Activated CD4-positive, alpha-beta memory T cell treated with anti-CD3 and anti-CD28 coated beads, Interleukin-2, amount 10 ng/mL, durations not matched to agents 7 days and 5 days (primary cell): ENCODE measurements at places on chromosomes 1 and 21. TPM values are rescaled to one million over a fixed set of nuclear protein-coding genes. Genes with fewer than 3 reads are reported as not detected.

Gene OR10J1
- total RNA-seq = not detected

Gene CFAP126
- total RNA-seq = not detected

Gene ICOSLG
- 6.1 TPM for total RNA-seq

Gene MEGF6
- total RNA-seq = 20.2 TPM

Gene DENND2C
- 0.83 TPM for total RNA-seq

Gene COL24A1
- total RNA-seq = not detected

Gene KCNT2
- total RNA-seq = not detected

DNA sequence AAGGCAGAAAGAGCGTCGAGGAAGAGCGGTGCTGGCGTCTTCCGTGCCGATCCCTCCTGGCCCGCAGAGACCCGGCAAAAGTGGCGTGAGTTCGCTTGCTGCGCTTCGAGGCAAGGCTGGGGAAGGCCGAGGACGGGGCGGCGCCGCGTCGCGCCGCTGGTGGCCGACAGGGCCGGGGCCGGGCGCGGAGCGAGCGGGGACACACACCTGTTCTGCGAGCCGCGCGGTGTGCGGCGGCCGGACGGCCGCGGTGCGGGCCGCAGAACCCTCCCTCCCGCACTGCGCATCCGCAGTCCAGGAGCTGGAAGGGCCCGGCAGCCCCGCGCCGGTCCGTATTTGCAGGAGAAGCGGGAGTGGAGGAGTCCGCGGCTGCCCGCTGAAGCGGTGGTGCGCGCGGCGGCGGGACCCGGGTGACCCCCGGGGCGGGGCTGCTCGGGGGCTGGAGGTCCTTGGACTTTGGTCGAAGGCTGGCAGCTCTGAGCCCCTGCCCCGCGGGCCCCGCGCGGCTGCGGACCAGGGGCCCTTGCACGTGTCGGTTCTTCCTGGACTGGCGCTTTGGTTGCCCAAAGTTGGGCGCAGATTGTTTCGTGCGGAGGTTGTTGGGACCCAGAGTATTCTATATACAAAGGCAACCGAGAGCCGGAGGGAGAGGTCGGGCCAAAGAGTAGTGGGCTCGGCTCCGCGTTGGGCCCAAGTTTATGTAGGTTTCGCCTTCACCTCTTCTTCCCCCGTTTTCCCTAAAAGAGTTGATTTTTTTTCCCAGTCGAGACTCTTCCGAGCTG lies 2.6 kb downstream of the RNF220 start:
- DNase-seq = no peak

DNA sequence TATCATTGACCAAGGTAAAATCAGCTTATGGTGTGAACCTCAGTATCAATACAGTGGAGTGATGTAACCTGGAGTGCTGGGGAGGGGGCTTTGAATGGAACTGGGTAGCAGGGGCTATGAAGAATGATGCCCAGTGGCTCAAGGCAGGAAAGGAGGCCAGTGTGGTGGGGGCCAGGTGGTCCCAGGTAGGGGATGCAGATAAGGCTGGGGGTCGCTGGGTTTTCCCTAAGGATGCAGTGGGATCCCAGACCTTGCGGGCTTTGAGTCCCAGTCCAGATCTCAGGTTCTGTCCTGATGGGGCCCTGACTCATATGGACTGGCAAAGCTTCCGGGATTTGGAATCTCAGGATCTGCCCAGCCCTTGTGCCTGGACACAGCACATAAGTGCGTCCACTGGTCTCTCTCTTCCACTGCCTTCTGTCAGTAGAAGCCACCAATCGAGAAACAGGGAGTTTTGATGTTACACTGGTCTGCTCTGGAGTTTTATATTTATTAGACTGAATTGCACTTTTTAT lies 52.0 kb downstream of the S100B start:
- DNase-seq = no peak

DNA sequence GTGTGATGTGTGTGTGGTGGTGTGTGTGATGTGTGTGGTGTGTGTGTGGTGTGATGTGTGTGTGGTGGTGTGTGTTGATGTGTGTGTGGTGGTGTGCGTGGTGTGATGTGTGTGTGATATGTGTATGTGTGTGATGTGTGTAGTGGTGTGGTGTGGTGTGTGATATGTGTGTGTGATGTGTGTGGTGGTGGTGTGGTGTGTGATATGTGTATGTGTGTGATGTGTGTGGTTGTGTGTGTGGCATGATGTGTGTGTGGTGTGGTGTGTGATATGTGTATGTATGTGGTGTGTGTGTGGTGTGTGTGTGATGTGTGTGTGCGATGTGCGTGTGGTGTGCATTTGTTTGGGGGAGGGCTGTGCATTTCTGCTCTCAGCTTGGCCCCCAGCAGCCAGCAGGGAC lies 7.1 kb upstream of the PCBP3 start:
- DNase-seq = no peak

- DNase-seq = no peak
These were observed 8.9 kb upstream of the ZNF326 start for GRCh38 chr1:89986020-89986419.

DNA sequence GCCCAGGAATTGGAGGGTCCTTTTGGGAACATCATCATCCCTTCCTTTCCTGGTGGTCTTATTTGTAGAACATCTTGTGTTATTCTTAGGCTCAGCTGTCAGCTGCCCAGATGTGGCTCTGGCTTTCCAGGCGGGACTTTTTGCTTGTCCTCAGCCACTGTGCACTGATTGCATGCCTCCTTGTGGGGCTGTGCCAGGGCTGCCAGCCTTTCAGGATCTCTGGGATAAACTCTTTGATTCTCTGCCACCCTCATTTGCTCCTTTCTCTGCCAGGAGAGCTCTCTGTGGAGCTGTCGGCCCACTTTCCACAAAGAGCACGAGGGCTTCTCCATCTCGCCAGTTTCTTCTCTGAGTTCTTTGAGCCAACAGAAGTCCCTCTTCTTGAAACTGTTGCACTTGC lies 63.1 kb downstream of the PTPRU start:
- no peak for DNase-seq

- no peak for DNase-seq
These were observed 176.5 kb downstream of the PSMG1 start for GRCh38 chr21:39006571-39007311.

GRCh38 chr1:34763142-34763781 lies 3.7 kb downstream of the GJB4 start:
- no peak for DNase-seq
